ENCODE measurements at places on chromosomes 12 and 14.

DNA sequence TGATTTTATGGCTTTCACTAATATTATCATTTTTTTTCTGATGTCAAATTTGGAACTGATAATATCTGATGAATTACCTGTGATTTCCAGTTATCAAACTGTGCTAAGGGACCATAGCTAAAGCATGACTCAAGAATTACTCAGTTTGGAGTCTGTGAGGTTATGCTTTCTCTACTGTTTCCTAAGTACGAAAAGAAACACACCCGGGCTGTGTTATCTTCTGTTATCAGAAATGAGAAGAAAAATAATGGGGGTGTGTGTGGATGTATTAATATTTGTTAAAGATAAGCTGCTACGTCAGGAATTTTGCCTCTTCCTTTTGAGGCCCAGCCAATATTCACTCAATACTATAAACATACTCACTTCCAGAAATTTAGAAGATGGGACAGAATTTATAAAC, 1401.9 kb upstream of the FLRT2 start:
- no peak for DNase-seq

DNA sequence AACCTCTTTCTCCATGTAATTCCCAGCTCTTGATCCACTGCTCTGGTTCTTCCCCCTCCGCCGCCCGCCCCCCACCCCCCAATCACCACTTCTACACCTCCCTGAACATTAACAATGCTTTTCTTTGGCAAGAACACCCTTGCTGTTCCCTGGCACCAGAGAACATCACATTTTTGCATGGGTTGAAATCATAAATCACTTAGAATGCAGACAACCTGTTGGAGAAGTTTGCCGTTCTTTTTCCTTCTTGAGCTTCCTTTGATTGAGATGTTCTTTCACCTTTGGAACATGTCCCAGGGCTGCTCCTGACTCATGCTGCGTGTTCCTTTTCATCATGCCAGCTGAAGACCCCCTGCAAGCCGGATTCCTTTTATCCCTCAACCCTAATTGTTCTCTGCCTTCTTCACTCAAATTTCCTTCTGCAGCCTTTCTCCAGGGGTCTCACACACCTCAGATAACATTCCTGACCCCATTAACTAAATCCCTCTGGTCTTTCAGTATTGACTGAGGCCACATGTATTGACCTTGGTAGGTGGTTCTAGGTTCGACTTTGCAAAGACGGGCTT, 294.1 kb upstream of the TMPO start:
- no peak for DNase-seq

- no peak for DNase-seq
These were observed 9.9 kb downstream of the TBK1 start for GRCh38 chr12:64461634-64462414.

GRCh38 chr12:83843541-83843940, 1069.1 kb downstream of the SLC6A15 start:
- DNase-seq = no peak

DNA sequence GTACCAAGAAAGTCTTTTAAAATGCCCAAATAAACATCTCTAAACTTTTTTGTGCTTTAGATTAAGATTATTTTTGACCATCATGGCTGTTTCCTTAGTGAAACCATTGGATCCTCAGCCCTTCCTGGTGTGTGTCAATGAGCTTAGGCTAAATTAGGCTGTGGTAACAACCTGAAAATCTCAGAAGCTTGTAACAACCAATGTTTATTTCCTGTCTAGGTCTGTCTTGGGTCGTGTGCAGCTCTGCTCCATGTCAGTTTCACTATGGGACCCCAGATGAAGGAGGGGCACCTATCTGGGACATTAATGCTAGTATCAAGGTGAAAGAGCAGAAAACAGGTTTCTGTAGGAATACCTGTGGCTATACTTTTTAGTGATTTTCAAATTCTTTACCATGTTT, 49.9 kb downstream of the KCNMB4 start:
- no peak for DNase-seq

Data from NCI-H1694 (cell line).